ENCODE measurements at places on chromosomes 11 and 22. TPM values are rescaled to one million over a fixed set of nuclear protein-coding genes. Genes with fewer than 3 reads are reported as not detected.

DNA sequence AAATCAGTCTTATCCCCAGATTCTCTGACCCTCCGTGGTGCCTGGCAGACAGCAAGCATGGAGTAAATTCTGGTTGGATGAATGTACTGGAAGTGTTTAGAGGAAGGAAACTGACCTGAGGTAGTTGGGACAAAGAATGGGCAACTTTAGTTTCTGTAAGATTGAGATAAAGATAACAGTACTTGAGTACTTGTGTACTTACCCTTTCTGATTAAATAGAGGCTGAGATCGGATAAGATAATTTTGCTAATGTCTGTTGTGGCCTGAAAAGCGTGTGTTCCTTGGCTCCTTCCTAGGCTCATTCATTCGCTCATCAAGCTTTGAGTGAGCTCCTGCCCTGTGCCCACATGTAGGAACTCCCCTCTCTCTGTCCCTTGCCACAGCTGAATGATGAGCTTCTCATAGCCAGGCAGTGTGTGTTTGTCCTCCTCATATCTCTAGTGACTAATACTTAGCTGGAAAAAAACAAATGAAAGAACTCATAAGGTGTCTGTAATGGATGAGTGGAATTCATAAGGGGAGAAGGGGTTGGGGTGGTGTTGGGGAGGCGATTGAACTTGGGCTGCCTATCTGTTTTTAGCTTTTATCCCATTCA is 118.1 kb downstream of the DBX1 start:
- DNase-seq, result peak; percentile 18

DNA sequence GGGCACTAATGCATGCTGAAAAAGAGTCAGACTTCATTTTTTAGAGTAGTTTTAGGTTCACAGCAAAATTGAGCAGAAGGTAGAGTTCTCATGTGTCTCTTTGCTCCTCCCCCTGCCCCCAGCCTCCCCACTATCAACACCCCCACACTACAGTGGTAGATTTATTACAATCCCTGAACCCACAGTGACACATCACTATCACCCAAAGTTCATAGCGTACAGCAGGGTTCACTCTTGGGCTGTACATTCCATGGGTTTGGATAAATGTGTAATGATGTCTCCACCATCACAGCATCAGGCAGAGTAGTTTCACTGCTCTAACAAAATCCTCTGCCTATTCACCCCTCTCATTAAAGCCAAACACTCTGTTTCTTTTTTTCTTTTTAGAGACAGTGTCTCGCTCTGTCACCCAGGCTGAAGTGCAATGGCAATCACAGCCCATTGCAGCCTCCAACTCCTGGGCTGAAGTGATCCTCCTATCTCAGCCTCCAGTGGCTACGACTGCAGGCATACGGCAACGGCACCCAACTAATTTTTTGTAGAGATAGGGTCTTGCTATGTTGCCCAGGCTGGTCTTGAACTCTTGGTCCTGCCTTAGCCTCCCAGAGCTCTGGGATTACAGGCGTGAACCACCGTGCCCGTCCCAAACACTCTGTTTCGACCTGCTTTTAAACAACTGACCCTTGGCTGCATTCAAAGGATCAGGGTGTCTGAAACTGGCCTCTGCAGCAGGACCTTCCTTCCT is 4.1 kb downstream of the BEST1 start:
- peak; percentile 60 for DNase-seq

- DNase-seq, result no peak
Observed at GRCh38 chr11:133694701-133695100, 150.6 kb downstream of the SPATA19 start.

Gene GP1BB
- 10.2 TPM for total RNA-seq

DNA sequence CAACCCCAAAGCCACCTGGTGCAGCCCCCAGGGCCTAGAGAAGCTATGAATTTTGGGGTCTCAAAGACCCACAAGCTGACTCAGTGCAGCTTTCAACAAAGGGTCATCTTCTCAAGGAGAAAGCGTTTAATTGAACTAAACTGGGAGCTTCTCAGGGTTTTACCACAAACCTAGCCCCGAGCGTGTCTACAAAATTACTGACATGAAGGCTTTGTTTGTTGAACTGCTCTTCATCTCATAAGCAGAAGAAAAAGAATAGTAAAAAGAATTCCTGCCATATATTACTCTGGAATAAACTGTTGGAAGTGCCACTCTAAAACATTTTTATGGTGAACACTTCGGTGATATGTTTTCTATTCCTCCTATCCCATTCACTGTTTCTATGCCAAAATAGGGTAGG is 50.8 kb upstream of the INCENP start:
- no peak for DNase-seq

GRCh38 chr11:19647816-19648215 is 64.8 kb upstream of the NAV2 start:
- no peak for DNase-seq

Gene INS
- not detected for total RNA-seq
